ENCODE measurements at places on chromosomes 3 and 15.

DNA sequence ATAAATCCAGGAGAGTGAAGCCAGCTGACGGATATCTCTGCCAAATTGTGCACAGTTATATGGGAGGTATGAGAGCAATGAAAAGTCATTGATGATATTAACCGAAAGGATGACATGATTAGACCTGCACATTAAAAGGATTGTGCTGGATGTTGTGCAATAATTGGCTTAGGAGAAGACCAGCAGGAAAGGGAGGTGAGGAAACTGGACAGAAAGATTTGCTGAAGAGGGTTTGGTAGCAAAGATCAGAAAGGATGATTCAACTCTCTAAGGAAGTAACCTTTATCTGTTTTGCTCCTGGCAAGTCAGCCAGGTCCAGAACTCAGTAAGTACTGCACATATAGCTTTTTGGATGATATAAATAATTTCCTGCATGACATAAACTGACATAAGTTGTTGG lies 704.7 kb downstream of the GRM7 start:
- DNase-seq = no peak

DNA sequence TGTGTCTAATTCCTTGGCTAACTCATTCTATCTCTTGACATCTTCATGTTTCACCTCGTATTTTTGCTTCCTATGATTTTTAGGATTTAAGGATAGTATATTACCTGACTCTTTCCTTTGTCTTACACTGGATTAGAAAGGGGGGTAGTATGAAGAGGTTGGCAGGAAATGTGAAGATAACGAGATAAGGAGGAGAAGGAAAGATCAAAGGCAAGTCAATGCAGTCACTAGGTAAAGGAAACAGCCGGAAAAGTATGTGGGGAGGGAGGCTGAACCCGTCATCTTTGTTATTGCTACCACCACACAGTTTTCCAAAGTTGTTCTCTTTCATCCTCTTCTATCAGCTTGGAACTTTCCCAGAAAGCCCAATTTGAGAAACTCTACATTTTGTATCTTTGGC lies 90.6 kb downstream of the SLC9A9 start:
- DNase-seq = no peak

DNA sequence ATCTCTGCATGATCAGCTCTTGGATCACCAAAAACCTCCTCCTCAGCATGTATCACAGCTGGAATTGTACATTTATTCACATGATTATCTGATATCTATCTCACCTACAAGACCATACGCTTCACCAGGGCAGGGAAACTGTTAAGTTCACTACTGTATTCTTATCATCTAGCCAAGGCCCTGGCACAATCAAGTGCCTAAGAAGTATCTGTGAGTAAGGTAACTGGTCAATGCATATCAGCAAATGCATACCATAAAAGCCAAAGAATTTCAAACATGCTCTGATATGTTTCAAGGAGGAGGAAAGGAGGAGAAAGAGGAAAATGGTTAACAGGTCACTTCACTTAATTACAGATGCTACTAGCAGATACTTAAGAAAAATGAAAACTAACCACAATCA lies 158.4 kb downstream of the LIPC start:
- no peak for DNase-seq

DNA sequence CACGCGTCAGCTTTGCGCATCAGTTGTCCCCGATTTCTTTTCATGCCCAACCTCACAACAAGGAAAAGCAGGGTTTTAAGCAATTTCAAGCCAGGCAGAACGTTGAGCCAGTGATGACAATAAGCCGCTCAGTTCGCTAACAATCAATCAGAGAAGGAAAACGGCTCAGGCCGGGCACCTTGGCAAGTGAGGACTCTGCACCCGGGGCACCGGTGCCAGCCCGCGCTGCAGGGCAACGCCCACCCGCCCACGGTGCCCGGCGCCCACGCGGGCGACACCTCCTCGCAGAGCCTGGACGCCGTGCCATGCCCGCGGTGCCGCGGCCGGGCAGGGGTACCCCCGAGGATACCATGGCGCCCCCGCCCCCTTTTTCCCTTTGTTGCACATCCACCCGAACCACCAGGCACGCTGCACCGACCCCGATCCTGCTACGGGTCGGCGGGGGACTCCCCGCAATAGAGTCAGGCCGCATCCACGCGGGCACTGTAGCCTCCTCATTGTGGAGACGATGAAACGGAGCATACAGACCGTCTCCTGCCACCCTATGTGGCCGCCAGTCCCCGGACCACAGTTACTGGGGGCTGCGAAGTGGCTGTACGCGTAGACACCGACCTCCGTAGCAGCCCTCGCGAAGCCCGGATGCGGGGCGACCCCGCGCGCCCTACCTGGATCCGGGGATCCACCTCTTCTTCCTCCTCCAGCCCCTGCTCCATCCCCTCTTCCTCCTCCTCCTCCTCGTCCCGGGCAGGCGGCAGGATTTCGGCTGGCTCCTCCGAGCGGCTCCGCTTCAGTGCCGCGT lies 581 bp downstream of the SH3BP5 start:
- DNase-seq = no peak

DNA sequence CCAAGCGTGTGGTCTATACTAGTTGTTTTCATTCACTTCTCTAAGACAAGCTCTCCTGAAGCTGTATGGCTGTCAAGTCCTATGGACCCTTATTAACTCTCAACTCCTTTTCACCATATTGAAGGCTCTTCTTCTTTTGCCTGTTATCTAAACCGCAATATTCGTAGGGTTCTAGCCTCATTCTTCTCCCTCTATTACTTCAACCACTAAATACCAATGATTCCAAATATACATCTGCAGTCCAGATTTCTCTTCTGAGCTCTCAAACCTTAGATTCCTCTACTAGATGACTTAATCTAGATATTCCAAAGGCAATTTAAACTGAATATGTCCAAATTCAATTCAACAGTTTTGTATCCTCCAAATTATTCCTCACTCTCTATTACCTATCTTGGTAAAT lies 24.6 kb downstream of the AQR start:
- DNase-seq = no peak
